ENCODE measurements at places on chromosomes 1 and 21.

GRCh38 chr1:46689897-46690296, 18.2 kb downstream of the TEX38 start:
- no peak for DNase-seq

DNA sequence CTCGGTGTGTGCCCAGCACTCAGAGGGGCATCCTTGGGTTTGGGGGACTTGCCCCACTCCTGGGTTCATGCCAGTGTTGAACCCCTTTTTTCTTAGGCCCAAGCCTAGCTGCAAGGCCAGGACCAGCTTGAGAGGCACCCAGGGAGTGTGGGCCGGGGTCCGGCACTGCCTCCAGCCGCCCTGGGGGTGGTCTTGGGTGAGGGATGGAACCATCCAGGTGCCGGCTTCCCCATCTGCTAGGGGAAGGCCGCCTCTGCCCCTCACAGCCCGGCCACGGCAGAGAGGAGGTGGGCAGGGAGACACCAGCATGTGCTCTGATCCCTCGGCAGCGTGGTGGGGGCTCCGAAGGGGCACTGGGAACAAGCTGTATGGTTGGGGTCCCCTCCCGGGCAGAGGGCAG, 50.2 kb upstream of the ARHGEF16 start:
- DNase-seq = no peak

DNA sequence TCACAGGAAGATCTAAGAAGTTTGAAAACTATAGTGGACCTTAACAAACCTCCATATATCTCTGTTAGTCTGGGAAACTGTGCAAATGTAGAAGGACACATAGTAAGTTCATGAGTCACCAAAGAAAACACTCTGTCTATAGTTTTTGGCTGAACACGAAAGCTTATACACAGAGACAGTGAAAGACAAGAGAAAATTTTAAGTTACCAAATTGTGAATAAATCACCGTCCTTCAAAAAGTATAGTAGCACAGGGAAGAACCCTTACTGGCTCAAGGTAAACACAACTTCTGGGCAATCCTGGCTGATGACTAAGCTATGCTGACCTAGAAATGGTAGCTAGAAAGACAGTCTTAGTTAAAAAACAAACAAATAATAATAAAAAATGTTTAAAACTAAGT, 1057.9 kb downstream of the AMY1C start:
- no peak for DNase-seq

GRCh38 chr1:165871311-165872067, 44.1 kb downstream of the UCK2 start:
- DNase-seq = peak; percentile 18

GRCh38 chr1:104238991-104239390, 489.3 kb downstream of the AMY1C start:
- DNase-seq = no peak

DNA sequence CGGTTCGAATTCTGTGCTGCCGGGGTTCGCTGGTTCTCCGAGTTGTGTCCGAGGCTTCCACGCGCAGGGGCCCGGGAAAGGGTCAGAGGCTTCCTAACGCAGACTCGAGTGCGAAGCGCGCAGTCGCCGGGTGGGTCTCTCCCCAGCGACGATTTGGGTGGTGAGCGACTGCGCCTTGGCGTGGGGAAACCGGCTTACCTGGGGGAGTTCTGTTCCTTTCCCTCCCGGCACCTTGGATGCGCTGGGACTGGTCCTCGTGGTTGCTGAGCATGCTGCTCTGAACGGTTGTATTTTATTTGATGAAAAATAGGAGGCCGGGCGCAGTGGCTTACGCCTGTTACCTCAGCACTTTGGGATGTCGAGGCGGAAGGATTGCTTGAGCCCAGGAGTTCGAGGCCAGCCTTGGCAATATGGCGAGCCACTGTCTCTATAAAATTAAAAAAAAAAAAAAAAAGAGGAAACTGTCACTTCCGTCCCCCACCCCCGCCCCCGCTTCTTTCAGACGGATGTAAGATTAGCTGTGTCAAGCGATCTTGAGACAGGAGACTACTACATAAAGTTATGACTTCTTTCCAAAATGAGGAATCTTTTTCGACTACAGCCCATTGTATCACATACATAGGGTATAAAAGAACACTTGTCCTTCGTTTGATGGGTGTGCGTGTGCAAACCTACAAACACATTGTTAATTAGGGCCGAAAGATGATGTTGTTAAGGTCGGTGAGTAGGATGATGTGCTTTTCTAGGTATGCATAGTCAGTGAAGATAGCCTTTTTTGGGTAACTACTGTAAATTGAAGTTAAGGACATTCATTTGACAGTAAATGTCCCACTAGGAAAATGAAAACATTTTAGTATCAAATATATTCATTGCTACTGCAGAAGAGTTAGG, at the start of gene CCDC18:
Gene CCDC18, plus strand, starts transcription at position 2 of the 891 bp plus-strand sequence. CDS start 2,638 bp downstream, outside the sequence.
- peak; percentile 28 for DNase-seq

GRCh38 chr1:87940421-87940820, 611.7 kb downstream of the LMO4 start:
- DNase-seq = no peak

- DNase-seq = no peak
Measured at GRCh38 chr1:81409780-81410274, 390.9 kb upstream of the ADGRL2 start.

DNA sequence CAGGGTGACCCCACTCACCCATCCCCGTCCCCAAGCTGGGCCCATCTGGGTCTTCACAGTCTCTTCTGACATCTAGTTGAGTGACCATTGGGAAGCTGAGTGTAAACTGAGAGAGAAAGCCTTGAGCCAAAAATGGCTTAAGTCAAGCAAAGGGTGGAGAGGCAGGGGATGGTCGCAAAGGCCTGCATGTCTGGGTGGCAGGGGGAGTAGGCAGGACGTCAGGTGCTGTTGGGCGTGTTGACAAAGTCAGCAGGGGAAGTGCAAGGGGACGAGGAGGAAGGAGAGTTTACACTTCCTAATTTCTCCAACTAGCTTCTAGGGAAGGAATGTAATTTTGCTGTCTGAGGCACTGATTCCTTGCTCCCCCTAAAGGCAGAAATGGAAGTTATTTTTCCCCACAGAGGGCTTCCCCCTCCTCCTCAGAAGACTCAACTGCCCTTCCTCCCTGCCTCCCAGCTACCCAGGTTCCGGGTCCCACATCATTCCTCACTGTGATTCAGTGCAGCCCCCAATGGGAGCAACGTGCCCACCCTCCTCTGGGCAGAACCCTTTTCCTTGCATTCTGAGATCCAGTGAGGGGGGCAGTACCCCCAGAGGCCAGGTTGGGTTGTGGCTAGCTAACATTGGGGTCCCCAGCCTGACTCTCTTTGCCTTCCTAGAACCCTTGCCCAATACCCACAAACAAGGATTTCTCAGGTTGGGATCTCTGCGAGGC, 1.2 kb upstream of the ADORA1 start:
- DNase-seq = no peak

- DNase-seq = no peak
Measured at GRCh38 chr1:50424884-50425375, 1.7 kb upstream of the DMRTA2 start.

DNA sequence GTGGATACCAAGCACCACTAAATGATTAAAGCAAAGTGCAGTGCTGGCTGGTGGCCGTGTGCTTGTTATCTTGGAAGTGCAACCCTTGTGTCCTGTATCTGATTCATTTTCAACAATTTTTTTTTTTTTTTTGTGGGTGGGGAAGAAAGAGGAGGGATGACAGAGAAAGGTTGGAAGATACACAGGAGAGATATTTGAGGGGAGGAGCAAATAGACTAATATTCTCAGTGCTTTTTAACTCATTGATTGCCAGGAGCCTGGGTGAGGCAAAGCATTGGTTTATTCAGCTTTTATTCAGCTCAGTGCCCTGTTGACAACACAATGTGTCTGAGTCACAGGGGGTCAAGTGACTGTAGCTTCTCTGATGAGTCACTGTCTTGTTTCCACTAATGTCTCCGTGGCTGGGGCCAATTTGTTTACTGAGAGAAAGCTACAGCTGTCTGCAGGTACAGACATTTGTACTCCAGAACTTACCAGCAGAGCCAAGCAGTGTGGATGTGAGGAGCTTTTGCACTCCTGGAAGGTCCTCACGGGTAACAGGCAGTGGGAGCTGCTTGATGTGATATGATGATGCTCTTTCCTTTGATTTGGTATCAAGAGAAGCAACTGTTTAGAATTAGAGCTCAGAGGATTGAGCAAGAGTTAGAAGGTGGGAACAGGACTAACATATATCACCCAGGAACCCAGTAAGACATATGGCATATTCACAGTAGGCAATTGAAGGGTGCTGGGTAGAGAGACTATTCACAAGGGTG, 23.6 kb upstream of the DNM3 start:
- no peak for DNase-seq

Measured in activated T-helper 1 cell treated with Interleukin-2 at 50 U/mL for 16 hours (primary cell).